Airway epithelial cell (primary cell): ENCODE measurements at places on chromosomes 11 and 22. TPM values are rescaled to one million over a fixed set of nuclear protein-coding genes. Genes with fewer than 3 reads are reported as not detected.

Gene APOL1
- total RNA-seq = 0.70 and 1.8 TPM in 2 replicates

Gene SGSM1
- total RNA-seq = not detected in 2 replicates

Gene CSF2RB
- total RNA-seq = 0.42 TPM in 1 of 2 replicates, not detected in the other

Gene DCDC1
- total RNA-seq = not detected in 2 replicates

Gene MS4A15
- not detected in 2 replicates for total RNA-seq

Gene APOA1
- total RNA-seq = not detected in 2 replicates

Gene BEST1
- total RNA-seq = 0.23 TPM in 1 of 2 replicates, not detected in the other

Gene BIRC3
- 1.5 TPM in 2 replicates for total RNA-seq

Gene ZC3H7B
- 34.7 and 39.1 TPM in 2 replicates for total RNA-seq

Gene KRTAP5-1
- not detected in 2 replicates for total RNA-seq

Gene DMC1
- 1.6 and 24.8 TPM in 2 replicates for total RNA-seq

Gene ZNF215
- total RNA-seq = 3.5 and 4.0 TPM in 2 replicates

Gene MS4A12
- not detected in 2 replicates for total RNA-seq

Gene MYO18B
- total RNA-seq = not detected in 2 replicates

Gene SULT4A1
- total RNA-seq = 0.09 and 0.21 TPM in 2 replicates

Gene ATP5MG
- 64.5 and 68.8 TPM in 2 replicates for total RNA-seq
